ENCODE measurements at places on chromosomes 6 and 20.

DNA sequence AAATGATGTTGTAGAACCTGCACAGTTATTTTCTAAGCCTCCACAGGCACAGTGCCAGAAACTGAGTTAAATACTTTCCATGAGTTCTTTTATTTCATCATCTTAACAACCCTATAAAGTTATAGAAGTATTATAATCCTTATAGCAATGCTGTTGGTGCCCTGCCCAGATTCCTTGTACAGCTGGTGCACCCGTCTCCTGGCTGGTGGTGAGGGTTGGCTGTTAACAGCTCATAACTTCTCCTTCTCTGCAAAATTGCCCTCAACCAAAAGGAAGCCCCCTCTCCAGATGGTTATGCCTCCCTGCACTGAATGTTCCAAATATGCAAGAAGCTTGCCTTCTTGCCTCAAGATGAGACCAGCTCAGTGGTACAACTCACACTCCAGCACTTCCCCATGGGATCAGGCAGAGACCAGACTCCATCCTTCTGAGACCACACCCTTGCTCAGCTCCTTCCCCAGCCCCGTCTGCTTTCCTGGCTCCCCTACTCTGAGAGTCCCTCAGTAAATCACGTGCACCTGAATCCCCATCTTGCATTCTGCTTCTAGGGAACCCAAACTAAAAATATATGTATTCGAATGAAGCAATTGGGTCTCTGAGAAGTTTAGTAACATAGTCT is 304.4 kb upstream of the PLCB4 start:
- no peak for DNase-seq

GRCh38 chr6:120211955-120212792 is 862.6 kb upstream of the MAN1A1 start:
- DNase-seq, result no peak

DNA sequence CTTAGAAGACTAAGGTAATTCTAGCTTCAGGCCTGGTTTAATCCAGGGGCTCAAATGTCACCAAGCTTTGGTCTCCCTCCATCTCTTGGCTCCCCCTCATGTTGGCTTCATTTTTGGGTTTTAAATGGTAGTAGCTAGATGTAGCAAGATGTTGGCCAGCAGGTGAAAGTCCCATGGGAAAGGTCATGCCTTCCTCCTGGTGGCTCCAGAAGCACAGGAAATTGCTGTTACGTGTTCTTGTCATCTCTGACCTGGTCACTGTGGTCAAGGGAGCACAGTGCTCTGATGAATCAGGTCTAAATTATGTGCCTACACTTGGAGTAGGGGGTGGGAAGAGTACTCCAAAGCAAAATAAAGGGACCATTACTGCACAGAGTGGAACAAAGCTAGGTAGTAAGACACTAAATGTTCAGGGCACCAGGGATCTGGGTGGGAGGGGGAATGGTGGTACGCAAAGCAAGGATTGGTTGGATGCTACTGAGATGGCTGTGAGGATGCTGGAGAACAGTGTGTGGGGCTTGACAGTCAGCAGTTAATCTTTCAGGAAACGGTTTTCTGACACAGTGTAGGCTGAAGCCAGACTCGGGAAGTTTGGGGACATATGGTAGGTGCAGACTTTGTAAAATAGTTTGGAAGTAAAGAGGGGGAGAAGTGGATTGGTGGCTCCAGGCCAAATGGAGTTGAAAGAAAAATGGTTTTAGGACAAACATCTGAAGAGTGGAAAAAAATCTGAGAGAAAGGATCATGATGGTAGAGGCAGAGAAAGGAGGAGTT is 30.1 kb downstream of the CDS2 start:
- peak; percentile 51 for DNase-seq

- DNase-seq, result no peak
Observed at GRCh38 chr20:41615676-41616075, 2.5 kb downstream of the CHD6 start.

- no peak for DNase-seq
Observed at GRCh38 chr6:37106982-37107491, 62.9 kb upstream of the PIM1 start.

DNA sequence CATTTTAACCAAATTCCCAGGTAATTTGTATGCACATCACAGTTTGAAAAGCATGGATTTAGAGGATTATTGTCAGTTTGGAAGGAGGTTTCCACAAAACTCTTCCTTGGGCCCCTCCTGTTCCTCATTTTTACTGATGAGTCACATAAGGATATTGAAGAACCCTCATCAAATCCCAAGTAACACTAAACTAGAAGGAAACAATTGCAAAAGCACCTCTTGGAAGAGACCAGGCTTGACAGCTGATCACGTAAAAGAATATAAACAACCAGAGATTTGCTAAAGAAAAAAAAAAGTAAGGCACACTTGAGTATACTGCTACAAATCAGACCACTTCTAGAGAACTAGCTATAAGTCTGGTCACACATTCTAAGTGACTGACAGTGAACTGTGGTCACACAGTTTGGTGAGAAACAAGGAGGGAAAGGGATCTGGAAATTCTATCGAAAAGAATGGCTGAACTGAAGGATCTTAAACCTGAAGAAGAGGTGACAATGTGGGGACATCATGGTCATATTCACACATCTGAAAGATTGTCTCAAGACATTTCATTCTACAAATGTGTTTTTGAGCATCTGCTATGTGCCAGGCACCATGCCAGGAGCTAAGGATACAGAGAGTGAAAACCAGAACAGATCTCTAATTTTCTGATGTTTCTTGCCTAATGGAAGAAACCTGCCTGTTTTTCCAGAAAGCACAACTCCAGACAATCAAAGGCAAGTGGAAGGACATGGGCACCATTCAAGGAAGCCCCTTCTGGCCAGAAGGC is 24.1 kb downstream of the ZHX3 start:
- no peak for DNase-seq

GRCh38 chr20:33810259-33810658 is 889 bp upstream of the CHMP4B start:
- no peak for DNase-seq

- DNase-seq, result peak; percentile 81
Observed at GRCh38 chr6:2790588-2791449, 25.6 kb downstream of the WRNIP1 start.

DNA sequence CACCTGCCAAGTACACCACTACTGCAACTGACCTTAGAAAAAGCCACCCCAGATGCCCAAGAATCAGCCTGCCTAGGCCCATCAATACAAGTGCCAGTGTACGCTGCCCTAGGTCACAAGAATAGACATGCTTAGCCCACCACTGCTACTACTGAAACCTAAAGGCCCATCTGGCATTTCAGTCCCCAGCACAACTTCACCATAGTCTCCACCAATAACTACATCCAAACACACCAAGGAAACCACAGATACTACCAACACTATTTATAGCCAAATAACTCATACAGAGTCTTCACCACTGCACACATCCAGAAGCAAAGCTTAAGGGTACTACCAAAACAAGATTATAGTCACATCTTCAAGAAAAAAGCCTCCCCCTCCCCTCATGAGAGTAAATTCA is 28.2 kb downstream of the TREML4 start:
- DNase-seq, result no peak

Data from kidney capillary endothelial cell (primary cell).